ENCODE measurements at places on chromosomes 13 and 19.

DNA sequence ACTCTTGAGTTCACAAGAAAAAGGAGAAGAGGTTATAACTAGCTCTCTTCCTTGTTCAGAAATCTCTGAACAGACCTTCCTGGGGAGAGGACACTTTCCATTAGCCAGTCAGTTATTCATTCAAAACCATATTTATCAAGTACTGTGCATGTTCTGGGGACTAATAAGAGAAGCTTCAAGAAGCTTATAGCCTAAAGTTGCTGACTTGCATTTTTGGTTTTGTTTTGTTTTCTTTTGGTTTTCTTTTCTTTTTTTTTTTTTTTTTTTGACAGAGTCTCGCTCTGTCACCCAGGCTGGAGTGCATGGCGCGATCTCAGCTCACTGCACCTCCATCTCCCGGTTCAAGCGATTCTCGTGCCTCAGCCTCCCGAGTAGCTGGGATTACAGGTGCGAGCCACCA lies 471.4 kb downstream of the KLF12 start:
- no peak for DNase-seq

- DNase-seq: no peak
These were observed 37.8 kb upstream of the ONECUT3 start for GRCh38 chr19:1715540-1715939.

GRCh38 chr19:32352241-32352630 lies 6.8 kb downstream of the ZNF507 start:
- no peak for DNase-seq

GRCh38 chr13:104737713-104738112 lies 1671.5 kb upstream of the SLC10A2 start:
- no peak for DNase-seq

Measured in activated T-helper 1 cell treated with anti-CD3 and anti-CD28 coated beads, Interleukin-2, amount 50 U/mL, for 16 hours (primary cell).